ENCODE measurements at places on chromosomes 6 and 20. TPM values are rescaled to one million over a fixed set of nuclear protein-coding genes. Genes with fewer than 3 reads are reported as not detected.

DNA sequence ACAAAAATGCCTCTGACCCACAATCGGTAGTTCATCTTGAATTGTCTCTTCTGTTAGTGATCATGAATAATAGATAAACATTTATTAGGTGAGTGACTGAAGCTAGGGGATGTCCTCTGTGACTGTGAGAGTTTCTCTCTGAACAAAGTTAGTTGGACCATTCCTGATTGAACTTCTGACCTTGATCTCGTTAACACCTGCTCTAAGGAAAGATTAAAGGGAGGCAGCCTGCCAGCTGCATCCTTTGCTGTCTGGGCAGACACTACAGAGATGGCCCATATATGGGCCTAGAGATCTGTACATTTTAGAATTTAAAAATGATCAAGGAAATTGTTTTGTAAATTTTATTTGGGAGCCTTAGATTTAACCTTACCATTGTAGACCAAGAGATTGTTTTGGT is 27.3 kb downstream of the MAPK14 start:
- no peak for DNase-seq

- DNase-seq, result no peak
These were observed 61.1 kb downstream of the LRRC1 start for GRCh38 chr6:53855940-53856339.

DNA sequence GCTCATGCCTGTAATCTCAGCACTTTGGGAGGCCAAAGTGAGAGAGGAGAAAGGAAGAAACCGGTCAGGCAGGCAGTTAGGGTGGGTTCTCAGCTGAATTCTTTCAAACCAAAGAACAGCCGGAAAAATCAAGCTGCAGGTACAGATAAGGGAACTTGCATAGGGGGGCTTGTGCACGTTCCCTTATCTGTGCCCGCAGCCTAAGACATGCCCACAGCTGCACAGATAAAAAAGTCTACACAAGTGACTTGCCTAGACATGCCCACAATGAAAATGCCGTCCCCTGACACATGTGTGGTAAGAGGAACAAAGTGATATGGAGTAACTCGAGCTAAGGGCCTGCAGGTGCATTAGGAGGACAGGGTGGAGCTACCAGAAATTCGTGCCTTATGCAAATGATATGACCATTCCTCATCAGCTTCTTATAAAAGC is 175.8 kb upstream of the SALL4 start:
- DNase-seq, result no peak

- DNase-seq, result no peak
These were observed 34.2 kb upstream of the C20orf203 start for GRCh38 chr20:32707691-32708581.

DNA sequence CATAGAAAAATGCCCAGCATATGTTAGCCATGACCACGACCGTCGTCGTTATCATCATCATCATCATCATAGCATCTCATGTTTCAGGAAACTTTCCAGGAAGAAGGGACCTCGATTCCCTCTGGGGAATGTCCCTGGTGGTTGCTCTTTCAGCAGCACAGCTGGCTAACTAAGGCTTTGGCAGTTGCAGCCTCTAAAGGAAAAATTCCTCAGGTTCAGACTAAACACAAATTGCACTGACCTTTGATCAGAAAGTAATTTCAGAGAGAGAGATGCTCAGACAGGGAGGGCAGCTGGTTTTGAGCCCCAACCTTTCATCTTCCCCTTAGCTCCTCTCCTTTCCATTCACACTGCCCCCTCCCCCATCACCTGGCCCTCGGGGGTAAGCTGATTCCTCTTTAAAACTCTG is 5.6 kb upstream of the CFB start:
- peak; percentile 83 for DNase-seq

DNA sequence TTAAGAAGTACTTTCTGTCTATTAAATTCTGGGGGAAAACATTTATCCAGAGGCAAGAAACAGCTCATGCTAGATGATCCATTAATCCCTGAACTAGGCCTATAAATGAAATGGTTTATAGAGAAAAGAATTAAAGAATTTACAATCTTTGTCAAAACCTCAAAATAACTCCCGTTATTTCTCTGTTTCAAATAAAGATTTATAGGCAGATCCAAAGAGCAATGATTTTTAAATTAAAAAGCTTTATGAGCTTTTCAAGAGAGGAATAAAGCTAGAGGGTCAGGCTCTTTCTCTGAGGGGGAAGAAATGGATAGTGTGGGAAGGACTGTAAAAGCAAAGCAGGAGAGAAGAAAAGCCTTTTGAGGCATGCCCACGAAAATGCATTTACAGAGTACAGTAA is 82.5 kb upstream of the OGFRL1 start:
- no peak for DNase-seq

GRCh38 chr6:13328875-13329183 is 492 bp upstream of the TBC1D7 start:
- DNase-seq, result no peak

PGC gene
- total RNA-seq, result not detected

DNA sequence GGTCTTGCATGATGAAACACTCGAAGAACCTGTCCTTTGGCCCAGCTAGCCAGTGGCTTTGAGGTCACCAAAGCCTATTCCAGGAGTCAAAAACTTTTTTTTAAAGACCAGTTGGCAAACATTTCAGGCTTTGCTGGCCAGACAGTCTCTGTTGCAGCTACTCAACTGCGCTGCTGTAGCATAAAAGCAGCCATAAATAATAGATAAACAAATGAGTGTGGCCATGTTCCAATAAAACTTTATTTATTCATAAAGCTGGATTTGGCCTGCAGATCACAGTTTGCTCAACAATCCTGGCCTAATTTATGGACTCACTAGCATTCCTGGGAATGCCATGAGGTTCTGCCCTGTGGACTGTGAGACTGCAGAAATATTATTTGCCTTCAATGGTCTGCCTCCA is 68.8 kb upstream of the LTV1 start:
- no peak for DNase-seq

ZBTB12 gene
- total RNA-seq, result 2.1 TPM

- no peak for DNase-seq
These were observed 131.3 kb upstream of the B3GAT2 start for GRCh38 chr6:71088166-71088565.

STK35 gene
- total RNA-seq, result 18.0 TPM

GRCh38 chr20:855466-856360 is 22.2 kb downstream of the FAM110A start:
- DNase-seq, result no peak

GRCh38 chr6:45433533-45434380 is 56.0 kb upstream of the SUPT3H start:
- DNase-seq, result no peak

DNA sequence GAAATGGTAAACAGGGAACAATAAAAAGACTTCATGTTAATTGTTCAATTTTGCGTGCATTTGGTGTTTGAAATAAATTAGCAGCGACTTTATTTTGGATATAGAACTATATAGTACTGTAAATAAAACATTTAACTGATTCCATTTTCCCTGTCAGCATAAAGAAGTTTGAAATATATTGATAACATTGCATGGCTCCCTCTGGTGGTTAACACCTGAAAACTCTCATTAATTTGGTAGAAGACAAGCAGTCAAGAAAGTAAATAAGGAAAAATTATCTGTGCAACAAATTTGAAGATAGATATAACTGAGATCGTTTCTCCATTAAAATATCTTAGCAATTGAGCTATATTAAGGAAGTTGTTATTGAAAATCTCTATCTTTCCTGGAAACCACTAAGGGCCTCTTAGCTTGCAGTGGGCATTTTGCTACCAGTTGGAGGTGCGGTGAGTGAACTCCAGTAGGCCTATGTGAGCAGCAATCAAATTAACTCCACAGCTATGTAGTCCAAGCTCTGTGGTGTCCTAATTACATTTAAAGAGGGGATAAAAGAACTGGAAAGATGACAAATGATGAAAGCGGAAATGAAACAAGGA is 435.7 kb upstream of the FKBP1C start:
- no peak for DNase-seq

FAM110A gene
- total RNA-seq, result 9.8 TPM

- DNase-seq, result no peak
These were observed 88.0 kb upstream of the ADGRF1 start for GRCh38 chr6:47130086-47130485.

C6orf62 gene
- 168 TPM for total RNA-seq

ULBP1 gene
- 0.88 TPM for total RNA-seq

UST gene
- 21.2 TPM for total RNA-seq
